ENCODE measurements at places on chromosomes 12 and 14.

- DNase-seq, result no peak
Measured at GRCh38 chr12:27164330-27165040, 79.6 kb upstream of the STK38L start.

DNA sequence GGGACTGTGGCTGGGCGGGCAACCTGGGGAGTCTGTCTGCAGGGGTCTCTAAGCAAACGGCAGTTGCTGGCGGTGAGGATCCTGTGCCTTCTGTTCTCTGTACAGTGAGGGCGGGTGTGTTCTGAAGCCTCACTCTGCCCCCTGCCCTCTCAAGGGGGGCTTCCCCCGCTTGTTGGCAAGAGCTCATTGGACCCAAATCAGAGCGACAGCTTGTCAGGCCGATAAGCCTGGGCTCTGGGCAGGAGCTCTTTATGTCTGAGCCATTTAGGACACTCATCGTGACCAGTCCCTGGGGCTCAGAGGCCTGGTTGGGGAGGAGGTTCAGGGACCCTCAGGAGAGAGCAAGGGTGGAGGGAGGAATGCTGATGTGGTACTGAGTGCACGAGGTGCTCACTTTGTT, 136.0 kb downstream of the TSPAN9 start:
- no peak for DNase-seq

GRCh38 chr14:55574988-55575387, 5.0 kb upstream of the KTN1 start:
- no peak for DNase-seq

DNA sequence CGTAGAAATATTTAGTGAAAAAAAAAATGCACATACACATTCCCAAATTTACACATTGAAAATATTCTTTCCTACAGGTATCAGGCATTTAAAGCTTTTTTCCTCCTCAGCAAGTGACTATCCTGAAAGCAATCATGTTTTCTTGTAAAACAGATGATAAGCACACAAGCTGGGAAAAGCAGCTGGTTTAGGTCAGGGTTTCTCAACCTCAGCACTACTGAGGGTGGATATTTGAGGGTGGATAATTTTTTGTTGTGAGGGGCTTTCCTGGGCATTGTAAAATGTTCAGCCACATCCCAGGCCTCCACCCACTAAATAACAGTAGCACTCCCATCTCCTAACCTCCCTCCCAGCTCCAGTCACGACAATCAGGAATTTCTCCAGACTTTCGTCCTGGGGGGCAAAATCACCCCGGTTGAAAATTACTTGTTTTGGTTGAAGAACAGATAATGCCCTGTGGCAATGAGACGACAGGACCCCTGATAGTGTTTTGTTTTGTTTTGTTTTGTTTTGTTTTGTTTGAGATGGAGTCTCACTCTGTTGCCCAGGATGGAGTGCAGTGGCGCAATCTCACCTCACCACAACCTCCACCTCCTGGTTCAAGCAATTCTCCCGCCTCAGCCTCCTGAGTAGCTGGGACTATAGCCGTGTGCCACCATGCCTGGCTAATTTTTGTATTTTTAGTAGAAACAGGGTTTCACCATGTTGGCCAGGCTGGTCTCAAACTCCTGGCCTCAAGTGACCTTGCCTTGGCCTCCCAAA, 15.0 kb upstream of the NT5DC3 start:
- DNase-seq, result no peak

DNA sequence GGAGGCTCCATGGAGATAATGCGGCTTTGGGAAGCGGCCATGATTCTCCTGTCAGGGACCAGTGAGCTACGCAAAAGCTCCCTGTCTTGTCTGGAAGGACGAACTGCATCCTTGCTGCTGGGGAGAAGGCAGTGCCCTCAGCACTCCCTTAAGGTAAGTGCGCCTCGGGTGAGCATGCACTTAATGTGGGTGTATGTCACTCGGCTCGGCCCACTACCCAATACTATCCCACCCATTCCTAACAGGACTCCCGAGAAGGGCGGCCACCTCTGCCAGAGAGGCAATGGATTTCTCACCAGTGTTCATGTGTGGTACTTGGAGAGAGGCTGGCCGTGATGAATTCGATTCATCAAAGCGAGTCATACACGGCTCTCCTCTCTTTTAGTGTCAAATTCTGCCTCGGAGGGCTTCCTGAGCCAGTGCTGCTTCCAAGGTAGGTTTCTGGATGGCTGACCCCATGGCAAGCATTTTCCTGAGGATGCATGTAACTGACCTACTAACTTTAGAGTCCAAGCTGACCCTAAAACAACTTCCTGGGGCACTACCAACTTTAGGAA, 151.7 kb upstream of the RTL1 start:
- no peak for DNase-seq

GRCh38 chr12:65998536-65999530, 131.7 kb downstream of the LLPH start:
- no peak for DNase-seq

GRCh38 chr12:92879698-92880322, 49.3 kb downstream of the EEA1 start:
- no peak for DNase-seq

DNA sequence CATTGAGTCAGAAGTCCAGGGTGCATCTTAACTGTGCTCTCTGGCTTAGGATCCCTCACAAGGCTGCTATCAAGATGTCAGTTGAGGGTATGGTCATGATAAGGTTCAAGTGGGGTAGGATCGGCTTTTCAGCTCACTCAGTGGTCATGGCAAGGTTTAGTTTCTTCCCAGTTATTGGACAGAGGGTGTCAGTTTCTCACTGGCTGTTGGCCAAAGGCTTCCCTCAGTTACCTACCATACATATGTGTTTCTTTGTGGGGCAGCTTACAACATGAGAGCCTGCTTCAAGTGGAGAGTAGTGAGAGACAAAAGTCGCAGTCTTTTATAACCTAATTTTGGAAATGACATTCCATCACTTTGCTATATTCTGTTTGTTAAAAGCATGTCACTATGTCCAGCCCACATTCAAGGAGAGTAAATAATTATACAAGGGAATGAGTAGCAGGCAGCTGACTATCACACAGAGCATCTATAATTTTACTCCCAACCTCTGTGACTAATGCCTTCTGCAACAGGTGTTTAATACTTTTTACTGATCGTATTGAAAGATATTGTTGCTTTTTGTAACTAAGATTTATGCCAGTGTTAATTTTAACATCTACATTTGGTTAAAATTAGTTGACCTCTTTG, 572.8 kb upstream of the FBXO33 start:
- no peak for DNase-seq

DNA sequence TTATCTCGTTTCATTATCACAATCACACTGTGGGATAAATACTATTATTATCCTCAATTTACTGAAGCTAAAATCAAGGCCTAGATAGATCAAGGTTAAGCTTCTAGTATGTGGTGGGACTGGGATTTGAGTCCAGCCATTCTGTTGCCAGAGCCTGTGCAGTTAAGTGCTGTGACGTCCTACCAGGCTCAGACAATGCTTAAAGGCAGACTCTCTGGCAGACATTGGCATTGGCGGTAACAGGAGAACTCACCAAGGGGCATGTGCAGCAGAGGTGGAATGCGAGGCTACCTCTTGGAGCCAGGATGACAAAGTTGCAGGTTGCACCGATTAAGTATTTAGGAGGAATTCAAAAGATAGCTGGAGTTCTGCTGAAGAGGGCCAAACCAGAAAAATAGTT, 155.6 kb upstream of the IFNG-AS1 start:
- DNase-seq, result no peak

DNA sequence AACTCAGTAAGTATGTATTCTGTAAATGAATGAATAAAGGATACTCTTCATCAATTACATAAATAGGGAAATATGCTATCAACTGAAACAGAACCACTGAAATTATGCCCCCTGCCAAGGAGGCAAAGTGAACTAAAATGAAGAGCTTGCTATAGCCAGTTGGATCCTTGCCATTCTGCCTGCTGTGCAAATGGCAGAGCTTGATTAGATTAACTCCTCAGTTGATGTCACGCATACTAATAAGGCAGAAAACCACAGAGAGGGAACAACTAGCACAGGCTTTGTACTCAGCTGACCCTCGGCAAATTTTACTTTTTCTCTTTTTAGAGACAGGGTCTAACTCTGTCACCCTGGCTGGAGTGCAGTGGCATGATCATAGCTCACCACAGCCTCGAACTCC, 36.7 kb upstream of the FERMT2 start:
- DNase-seq, result no peak

DNA sequence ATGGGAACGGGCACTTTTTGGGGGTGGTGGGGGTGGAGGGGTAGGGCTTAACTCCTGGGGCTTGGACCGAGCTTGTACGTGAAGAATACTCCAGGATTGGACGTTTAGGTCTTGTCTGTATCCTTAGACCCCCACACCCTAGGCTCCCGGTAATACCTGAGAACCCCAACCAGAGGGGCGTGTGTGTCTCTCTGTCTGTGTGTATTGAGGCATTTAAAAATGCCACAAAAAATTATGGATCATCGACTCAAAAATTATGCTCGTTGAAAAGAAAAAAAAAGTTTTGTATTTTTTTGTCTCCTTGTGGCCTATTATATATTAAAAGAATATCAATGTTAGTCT, 459 bp downstream of the PPFIBP1 start:
- no peak for DNase-seq

DNA sequence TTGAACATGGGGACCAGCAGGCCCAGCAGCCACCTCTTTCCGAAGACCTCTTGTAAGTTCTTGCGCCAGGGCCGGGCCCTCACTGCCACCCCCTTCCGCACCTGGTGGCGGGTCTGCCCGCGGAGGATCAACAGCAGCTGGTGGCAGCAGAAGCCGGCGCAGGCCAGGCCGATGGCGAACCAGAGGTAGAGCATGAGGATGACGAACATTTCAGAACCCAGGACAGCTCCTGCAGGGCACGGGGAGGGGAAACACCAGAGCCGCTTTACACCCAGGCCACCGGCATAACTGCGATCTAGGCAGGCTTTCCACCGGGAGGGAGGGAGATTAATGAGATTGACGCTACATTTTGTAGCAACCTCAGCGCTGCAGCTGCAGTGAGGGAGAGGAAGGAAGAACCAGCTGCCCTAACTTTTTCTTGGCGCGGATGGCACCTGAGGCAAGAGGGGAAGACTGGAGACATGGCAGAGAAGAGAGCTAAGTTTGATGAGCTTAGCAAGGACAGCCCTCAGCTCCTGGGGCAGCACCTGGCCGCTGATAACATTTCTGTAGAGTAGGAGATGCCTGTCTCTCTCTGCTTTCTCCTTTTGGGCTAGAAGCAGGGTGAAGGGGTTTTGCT, 7.8 kb downstream of the ZDHHC22 start:
- no peak for DNase-seq

GRCh38 chr12:116053479-116054200, 223.9 kb downstream of the MED13L start:
- peak; percentile 11 for DNase-seq

All from HS-5 (cell line).